Body of pancreas (tissue), 4 donors: ENCODE measurements at places on chromosomes 12 and 14. TPM values are rescaled to one million over a fixed set of nuclear protein-coding genes. Genes with fewer than 3 reads are reported as not detected.

Gene CABP1
- 0.33 TPM for total RNA-seq

Gene MYO1H
- total RNA-seq, result not detected

DNA sequence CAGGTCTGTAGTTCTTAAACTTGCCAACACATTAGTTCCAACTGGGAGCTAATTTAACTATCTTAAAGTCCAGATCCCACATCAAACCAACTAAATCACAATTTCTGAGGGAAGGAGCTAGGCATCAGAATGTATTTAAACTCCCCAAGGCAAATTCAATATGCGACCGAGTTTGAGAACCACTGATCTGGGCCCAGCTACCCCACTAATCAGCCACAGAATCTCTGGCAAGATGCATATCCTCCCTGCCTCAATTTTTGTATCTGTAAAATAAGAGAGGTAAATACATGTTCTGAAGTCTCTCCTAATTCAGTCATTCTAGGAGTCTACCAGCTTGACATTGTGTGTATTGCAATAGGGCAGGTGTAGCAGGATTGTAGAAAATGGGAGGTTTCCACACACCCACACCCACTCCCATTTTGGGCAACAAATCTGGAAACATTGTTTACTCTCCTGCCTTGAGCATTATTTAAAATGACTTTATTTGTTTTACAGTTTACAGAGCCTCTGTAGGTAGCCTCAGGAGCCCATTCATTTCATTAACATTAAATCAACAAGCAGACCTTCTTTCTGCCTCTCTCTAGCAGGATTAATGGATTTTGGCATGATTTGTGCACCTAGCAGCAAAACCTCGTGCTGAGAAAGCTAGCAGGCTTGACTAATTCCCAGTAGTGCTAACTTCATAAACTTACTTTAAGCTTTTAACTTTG is 15.6 kb downstream of the LGR5 start:
- no peaks in the 10 kb centered on the region for H3K4me1 ChIP-seq
- H3K27me3 ChIP-seq, result no peaks in the 10 kb centered on the region
- DNase-seq, result no peak
- no peaks in the 10 kb centered on the region for H3K36me3 ChIP-seq

DNA sequence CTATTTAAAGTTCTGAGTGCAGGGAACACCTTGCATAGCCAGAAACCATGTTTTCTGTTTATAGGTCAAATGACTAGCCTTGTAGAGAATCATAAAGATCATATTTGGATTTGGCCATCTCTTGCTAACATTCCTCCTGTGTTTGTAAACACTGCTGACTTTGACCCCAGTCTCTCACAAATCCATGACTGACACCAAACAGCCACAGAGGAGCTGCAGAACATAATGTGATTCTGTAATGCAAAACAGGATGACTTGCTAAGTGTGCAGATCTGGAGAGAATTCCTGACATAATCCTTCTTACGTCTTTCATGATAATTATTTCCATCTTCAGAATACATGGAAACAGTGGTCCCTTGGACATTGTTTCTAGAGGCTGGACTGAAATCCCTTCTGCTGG is 211.8 kb downstream of the BMP4 start:
- no peaks in the 10 kb centered on the region for H3K4me1 ChIP-seq
- no peaks in the 10 kb centered on the region for H3K27me3 ChIP-seq
- H3K36me3 ChIP-seq, result no peaks in the 10 kb centered on the region
- no peak overlapping the region for H3K4me3 ChIP-seq

DNA sequence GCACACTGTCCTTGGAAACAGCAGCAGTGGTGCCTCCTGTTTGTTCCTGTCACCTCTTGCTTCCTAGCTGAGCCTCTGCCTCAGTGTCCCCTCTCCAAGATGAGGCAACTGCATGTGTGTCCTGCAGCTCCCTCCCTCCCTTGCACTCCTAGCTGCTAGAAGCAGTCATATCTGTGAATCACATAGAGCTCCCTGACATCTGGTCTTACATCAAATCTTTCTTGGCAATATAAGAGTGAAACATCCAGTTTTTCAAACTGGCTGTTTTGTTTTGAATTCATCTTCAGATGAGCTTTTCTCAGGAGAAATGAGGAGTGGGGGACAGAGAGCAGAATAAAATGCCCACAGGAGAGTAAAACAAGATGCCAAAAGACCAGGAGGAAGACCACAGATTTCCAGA is 103.7 kb downstream of the VCPKMT start:
- H3K4me3 ChIP-seq, result no peak overlapping the region
- no peaks in the 10 kb centered on the region for H3K27me3 ChIP-seq
- DNase-seq, result no peak
- H3K36me3 ChIP-seq, result no peaks in the 10 kb centered on the region
- H3K4me1 ChIP-seq, result peaks cover under 1% of the 10 kb centered on the region
- H3K27ac ChIP-seq, result peak overlapping the region; percentile 67

DNA sequence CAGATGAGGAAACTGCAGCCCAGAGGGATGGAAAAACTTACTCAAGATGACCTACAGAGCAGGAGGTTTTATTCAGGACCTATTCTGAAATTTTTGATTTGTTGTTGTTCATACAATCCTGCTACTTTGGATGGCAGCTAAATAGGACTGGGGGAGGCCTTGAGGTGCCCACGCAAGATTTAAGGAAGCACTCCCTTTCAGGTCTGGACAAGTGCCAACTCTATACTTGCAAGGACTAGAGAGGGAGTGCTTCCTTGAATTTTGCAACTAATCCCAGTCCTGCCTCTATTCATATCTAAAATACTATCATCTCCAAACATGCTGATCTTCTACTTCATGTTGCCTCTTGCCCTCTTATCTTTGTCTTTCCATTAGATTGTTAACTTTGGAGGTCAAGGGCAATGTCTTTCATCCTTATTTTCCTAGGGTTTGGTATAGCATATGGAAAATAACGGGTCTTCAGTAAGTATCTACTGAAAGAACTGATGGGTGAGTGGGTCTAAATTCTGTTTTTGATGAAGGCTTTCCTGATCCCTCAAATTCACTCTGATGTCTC is 28.6 kb upstream of the PPM1H start:
- no peak overlapping the region for H3K27ac ChIP-seq
- H3K4me1 ChIP-seq, result peaks cover 6% of the 10 kb centered on the region
- no peak for DNase-seq
- no peaks in the 10 kb centered on the region for H3K36me3 ChIP-seq
- H3K27me3 ChIP-seq, result no peaks in the 10 kb centered on the region
- H3K4me3 ChIP-seq, result no peak overlapping the region

DNA sequence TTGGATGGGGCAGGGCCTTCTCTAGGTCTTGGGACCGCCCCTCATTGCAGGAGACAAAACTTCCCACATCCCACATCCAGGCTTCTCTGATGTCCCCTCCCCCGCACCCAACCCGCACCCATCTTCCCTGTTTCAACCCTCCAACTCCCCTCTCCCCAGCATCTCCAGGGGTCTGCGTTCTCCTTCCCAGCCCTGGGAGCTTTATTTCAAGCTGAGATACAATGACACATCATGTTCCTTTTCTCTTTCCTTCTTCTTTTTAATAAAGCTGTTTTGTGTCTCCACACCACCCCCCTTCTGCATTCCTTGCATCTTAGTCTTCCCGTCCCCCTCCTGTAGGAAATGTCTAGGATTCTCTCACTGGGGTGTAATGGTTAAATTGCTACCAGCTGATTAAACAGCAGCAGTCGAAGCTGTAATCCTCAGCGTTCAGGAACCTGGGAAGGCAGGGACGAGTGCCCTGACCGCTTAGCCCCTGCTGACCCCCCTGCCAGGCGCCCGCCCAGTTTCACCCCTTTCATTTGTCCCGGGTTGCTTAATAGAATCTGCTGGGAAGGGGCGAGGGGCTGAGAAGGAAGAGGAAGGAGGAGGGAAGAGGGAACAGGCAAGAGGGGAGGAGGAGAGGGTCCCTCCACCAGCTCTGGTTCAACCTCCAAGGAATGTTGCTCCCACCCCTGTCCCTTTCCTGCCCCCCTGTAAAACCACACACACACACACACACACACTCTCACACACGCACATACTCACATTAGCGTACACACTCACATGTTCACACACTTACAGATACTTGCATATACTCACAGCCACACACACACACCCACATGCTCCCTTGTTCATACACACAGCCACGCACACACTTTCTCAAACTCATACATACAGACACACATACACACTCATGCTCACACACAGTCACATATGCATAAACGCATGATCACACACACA is 104.5 kb upstream of the MED13L start:
- no peaks in the 10 kb centered on the region for H3K36me3 ChIP-seq
- H3K27me3 ChIP-seq, result no peaks in the 10 kb centered on the region
- peaks cover 4% of the 10 kb centered on the region for H3K4me1 ChIP-seq
